ENCODE measurements at places on chromosomes 11 and 22.

GRCh38 chr11:75616281-75616680 is 52.6 kb downstream of the MAP6 start:
- DNase-seq, result no peak

DNA sequence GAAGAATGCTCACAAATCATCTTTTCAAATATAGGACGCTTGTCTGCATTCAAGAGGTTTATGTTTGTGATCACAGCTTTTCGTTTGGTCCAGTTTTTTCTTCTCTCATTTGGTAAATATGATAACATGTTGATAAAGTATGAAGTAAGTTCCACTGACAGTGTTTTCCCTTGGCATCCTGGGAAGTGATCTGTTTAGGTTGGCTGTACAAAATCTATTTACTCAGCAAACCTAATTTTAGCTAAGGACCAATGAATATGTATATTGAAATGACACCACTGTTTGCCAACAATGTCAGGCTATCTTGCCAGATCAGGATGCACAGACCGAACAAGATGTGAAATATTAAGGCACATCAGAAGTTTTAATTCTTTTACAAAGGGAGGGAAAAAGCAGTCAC is 1230.8 kb downstream of the LRRC4C start:
- DNase-seq, result no peak

DNA sequence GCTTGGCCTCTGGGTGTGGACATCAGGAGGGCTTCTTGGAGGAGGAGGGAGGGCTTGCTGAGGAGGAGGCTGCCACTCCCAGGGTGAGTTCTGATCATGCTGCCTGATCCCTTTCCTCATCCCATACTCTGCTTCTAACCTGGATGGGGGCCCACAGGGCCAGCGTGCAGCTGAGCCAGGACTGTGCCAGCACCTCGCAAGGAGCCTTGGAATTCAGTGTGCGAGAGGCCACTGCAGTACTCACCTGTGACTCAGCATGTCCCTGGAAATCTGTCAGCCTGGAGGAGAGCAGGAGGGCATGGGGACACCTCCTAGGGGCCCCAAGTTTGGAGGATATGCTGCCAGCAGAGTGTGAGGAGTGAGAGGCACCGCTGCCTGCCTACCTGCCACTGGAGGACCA is 4.2 kb upstream of the GAB4 start:
- DNase-seq, result no peak

GRCh38 chr11:12573707-12574485 is 100.3 kb upstream of the TEAD1 start:
- DNase-seq, result no peak

DNA sequence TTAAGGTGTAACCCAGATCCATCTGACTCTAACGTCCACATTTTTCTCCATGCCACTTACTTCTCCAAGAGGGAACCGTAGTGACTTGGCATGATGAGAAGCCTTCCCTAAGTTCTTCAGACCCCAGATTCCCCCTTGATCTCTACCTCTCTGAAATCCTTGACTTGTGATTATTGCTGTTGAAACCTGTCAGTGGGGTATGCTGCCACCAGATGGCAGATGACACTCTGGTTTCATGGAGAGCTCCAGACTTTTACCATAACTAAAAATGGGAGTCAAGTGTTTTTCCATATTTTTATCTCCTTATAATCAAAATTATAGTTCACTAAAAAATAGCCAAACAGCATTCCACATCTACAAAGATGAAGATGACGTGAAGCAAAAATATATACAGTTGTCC is 504.2 kb downstream of the SOX6 start:
- no peak for DNase-seq

- no peak for DNase-seq
These were observed 51.5 kb downstream of the APOL1 start for GRCh38 chr22:36304429-36304828.

Measured in caudate nucleus (tissue), 63 donors.